ENCODE measurements at places on chromosomes 16 and 17.
A peak's percentile ranks its signal among the peaks of the same experiment; 100 is the strongest.

DNA sequence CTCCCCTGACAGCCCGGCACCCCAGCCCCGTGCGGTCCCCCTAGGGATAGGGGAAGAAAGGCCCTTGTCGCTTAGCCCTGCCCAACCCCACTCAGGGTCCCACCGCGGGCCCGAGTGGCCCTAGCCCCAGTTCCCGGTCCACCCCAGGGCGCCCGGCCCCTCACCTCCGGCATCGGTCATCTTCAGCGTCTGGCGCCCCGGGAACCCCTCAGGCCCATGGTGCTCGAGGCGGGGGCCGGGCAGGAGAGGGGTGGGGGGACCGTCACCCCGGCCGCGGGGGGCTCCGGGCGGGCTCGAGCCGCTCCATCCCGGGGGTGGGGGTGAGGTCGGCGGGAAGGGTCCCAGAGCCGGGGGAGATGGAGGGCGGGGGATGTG, 620 bp downstream of the SAMD14 start:
- no peak for DNase-seq
- peaks cover 9% of the 10 kb centered on the region for H3K4me1 ChIP-seq

DNA sequence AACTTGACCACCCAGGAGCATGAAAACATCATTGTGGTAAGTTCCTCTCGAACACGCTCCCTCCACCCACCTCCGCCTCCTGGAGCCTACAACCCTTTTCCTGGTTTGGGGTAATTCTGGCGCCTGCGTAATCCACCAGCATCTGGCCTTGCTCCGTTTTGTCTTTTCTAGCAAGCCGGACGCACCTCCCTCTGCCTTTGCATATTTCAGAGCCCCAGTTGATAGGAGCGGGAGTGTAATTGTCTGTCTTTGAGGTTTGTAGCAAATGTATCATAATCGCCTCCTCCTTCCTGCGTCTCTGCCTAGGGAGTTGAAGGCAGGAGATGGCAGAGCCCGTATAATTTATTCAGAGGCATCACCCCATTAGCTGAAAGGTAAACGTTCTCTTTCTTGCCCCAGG, 121.3 kb upstream of the PLCG2 start:
- peaks cover 10% of the 10 kb centered on the region for H3K36me3 ChIP-seq
- no peak overlapping the region for H3K4me3 ChIP-seq
- H3K27me3 ChIP-seq: no peaks in the 10 kb centered on the region
- H3K27ac ChIP-seq: no peak overlapping the region

GRCh38 chr17:16589097-16589969, 20.3 kb upstream of the ZNF287 start:
- peak overlapping the region; percentile 59 for H3K27ac ChIP-seq
- DNase-seq: peak; percentile 94
- H3K4me3 ChIP-seq: peak overlapping the region; percentile 73
- H3K36me3 ChIP-seq: peaks cover 1% of the 10 kb centered on the region
- peaks cover 35% of the 10 kb centered on the region for H3K27me3 ChIP-seq

DNA sequence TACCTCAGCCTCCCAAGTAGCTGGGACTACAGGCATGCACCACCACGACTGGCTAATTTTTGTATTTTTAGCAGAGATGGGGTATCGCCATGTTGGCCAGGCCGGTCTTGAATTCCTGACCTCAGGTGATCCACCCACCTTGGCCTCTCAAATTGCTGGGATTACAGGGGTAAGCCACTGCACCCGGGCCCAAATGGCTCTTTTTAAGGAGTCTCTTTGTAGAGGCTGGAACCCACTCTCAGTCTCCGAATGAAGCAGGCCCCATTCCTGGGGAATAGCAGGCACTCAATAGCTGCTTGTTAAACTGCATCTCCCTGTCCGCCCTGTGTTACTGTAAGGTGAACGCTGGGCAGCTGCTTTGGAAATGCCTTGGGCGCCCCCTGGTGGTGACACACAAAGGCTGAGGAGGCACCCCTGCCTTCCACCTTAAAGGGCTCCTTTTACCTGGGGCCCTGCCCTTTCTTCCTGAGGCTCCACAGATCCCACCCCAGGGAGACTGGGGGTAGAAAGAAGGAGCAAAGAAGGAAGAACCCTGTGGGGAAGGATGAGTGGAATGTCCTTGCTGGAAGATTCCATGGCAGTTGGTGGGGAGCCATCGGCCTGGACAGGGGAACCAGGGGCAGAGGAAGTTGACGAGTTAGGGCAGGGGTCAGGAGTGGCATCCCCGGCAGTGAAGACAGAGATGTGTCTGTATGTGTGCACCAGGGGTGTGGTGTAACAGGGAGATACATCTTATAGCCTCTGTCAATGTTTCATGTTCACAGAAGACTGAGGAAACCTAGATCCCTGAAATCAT, 6.1 kb upstream of the SP2 start:
- H3K4me3 ChIP-seq: no peak overlapping the region
- H3K27ac ChIP-seq: no peak overlapping the region
- H3K4me1 ChIP-seq: peaks cover 13% of the 10 kb centered on the region

GRCh38 chr16:65114527-65114926, 7.3 kb downstream of the CDH11 start:
- H3K27me3 ChIP-seq: peaks cover 14% of the 10 kb centered on the region
- DNase-seq: no peak
- no peak overlapping the region for H3K27ac ChIP-seq
- H3K4me3 ChIP-seq: no peak overlapping the region

DNA sequence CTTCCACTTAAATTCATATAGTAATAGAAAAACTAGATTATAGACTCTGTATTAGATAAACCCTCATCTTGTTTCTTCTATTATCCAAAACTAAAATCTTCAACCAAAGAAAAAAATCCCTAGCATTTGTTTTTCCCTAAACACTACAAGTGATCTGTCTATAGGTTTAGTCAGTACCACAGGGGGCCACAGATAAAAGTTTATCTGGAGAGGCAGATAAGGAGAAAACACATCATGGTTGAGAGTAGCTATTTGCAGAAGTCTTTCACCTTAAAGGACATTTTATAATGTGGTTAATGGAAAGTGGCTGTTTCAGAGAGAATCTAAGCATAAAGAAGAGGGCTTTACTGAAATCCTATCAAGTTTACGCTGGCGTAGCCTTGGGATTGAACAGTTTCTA, 160.1 kb downstream of the CDK5R1 start:
- no peak overlapping the region for H3K27ac ChIP-seq
- no peaks in the 10 kb centered on the region for H3K4me1 ChIP-seq
- no peak overlapping the region for H3K4me3 ChIP-seq
- DNase-seq: no peak
- H3K36me3 ChIP-seq: peaks cover 34% of the 10 kb centered on the region

DNA sequence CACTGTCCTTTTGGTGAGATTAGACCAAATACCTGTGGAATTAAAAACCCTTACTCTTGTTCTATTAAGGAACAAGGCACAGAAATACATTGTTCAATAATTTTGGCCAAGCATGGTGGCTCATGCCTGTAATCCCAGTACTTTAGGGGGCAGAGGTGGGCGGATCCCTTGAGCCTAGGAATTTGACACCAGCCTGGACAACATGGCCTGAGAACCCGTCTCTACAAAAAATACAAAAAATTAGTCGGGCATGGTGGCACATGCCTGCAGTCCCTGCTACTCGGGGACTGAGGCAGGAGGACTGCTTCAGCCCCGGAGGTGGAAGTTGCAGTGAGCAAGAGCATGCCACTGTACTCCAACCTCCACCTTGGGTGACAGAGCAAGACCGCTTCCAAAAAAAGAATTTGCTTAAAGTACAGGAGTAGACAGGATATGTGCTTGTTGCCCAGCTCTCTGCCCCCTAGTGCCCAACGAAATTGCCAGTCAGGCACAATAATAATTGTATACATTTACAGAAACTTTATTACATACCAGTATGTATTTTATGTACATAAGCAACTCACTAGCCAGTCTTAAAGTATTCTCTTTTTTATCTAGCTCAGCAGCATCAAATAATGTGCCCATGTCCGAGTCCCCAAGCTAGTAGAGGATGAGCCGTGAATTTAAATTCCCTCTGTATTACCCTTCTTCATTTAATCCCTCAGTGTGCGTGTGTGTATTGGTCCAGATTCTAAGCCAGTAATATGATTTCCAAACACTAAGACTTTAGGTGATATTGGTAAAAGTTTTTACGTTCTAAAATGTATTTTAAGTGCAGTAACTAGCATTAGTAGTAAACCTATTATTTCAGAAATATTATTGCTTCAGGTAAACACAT, 1.4 kb downstream of the THUMPD1 start:
- H3K4me3 ChIP-seq: peak overlapping the region; percentile 96
- H3K36me3 ChIP-seq: peaks cover 14% of the 10 kb centered on the region
- no peak for DNase-seq
- peak overlapping the region; percentile 97 for H3K27ac ChIP-seq
- no peaks in the 10 kb centered on the region for H3K27me3 ChIP-seq
- peaks cover 11% of the 10 kb centered on the region for H3K4me1 ChIP-seq

- peaks cover 13% of the 10 kb centered on the region for H3K4me1 ChIP-seq
- H3K4me3 ChIP-seq: no peak overlapping the region
- peaks cover 3% of the 10 kb centered on the region for H3K36me3 ChIP-seq
- no peak for DNase-seq
- H3K27me3 ChIP-seq: no peaks in the 10 kb centered on the region
Observed at GRCh38 chr16:68889508-68890150, 46.3 kb downstream of the TANGO6 start.

GRCh38 chr17:75001915-75002843, 10.3 kb upstream of the MRPL58 start:
- peaks cover 11% of the 10 kb centered on the region for H3K36me3 ChIP-seq
- H3K27ac ChIP-seq: no peak overlapping the region
- H3K27me3 ChIP-seq: no peaks in the 10 kb centered on the region
- H3K4me3 ChIP-seq: no peak overlapping the region

GRCh38 chr16:65037556-65037955, 84.3 kb downstream of the CDH11 start:
- no peak overlapping the region for H3K27ac ChIP-seq
- H3K36me3 ChIP-seq: no peaks in the 10 kb centered on the region
- peaks cover 2% of the 10 kb centered on the region for H3K4me1 ChIP-seq

DNA sequence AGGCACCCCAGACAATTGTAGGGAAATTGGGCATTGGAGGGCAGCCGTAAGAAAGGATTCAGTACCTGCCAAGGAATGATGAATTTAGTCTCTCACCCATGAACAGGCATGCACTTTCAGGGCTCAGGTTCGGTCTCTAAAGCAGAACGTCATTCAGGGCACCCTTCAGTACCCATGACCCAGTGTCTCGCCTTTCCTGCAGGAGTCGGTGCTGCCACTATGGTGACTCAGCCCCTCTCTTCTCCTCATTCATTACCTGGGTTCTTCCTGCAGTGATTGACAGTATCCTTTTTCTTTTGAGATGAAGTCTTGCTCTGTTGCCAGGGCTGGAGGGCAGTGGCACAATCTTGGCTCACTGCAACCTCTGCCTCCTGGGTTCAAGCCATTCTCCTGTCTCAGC, 8.4 kb downstream of the SOST start:
- H3K4me3 ChIP-seq: no peak overlapping the region
- H3K36me3 ChIP-seq: no peaks in the 10 kb centered on the region
- DNase-seq: no peak
- H3K4me1 ChIP-seq: peaks cover 4% of the 10 kb centered on the region
- H3K27me3 ChIP-seq: peaks cover 59% of the 10 kb centered on the region
- no peak overlapping the region for H3K27ac ChIP-seq
